ENCODE measurements at places on chromosomes 16 and 17.

DNA sequence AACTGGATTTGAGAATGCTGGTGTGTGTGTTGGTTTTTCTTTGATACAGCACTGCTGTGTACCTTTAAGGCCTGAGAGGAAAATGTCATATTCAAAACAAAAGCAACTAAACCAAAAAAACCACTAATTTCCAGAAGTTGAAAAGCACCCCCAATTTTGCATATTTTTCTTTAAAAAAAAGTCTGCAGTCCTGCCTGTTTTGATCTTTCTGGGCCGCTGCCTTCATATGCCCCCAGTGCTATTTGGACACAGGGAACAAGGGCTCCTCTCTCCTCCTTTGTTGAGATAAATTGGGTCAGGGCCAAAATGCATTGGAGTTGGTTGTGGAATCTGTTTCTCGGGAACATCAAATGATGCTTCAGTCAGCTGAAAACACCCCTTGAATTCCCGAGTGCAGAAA, 26.9 kb downstream of the GPT2 start:
- DNase-seq: no peak

- DNase-seq: no peak
These were observed 230.1 kb upstream of the CCL2 start for GRCh38 chr17:34024806-34025551.

DNA sequence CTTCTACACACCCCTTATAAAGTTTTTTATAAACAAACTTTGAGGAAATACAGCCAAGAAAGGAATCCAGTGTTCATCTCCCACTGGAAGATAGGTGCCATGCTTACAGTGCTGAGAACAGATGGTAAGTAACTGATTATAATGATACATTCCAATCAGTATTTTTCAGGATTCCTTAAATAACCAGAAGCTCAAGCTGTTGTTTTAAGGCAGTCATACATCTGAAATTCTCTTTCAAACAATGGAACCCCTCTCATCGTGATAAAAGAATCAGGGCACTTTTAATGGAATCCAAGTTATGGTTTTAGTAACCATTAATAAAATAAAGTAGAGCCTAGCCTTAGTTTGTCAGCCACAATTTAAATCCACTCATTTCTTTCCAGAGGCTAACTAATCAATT, 56.1 kb upstream of the STAC2 start:
- peak; percentile 4 for DNase-seq

GRCh38 chr16:76490036-76490639, 212.9 kb downstream of the CNTNAP4 start:
- DNase-seq: no peak

Measured in NCI-H2171 treated with DMSO at 0.1 percent for 48 hours (cell line).